ENCODE measurements at places on chromosomes 12 and 14.

GRCh38 chr14:74368026-74368425, 19.8 kb downstream of the VRTN start:
- DNase-seq, result no peak

DNA sequence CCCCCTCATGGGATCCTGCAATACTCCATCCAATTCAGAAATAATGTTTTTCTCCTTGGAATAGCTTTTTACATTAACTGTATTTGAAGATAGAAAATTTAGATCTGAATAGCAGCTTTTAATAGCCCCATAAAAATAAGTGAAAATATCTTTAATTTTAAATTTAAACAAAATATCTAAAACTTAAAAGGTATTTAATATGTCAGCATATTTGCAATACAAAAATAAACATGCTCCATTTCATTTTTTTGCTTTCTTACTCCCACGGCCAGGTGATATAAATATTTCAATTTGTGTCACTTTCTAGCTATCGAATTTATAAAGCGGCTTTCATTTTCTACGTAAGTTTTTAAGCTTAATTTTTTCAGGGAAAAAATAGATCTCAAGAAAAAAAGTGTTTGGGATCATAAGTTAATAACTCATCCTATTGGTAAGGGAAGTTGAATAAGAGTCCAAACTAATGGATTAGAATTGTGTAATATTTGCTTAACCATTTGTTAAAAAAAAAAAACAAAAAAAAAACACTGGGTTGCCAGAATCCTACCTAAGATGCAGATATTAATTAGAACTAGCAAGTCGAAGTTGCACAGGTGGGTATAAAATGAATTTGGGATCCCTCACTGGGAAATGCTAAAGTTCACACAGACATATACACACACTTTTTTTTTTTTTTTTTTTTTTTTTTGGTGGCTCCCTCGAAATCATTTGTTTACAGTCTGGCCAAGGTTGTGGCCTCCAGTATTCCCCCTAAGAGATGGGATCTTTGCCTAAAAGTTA, 47.6 kb downstream of the PPP2R5C start:
- DNase-seq, result no peak

GRCh38 chr12:116284396-116284795, 6.9 kb upstream of the MED13L start:
- no peak for DNase-seq

- DNase-seq, result no peak
Observed at GRCh38 chr14:92397953-92398564, 75.1 kb downstream of the SLC24A4 start.

GRCh38 chr14:103730490-103731035, 15.0 kb downstream of the ZFYVE21 start:
- no peak for DNase-seq

- DNase-seq, result no peak
Observed at GRCh38 chr12:89436062-89436461, 83.8 kb upstream of the DUSP6 start.

- no peak for DNase-seq
Observed at GRCh38 chr14:95359994-95360826, 40.5 kb upstream of the CLMN start.

- DNase-seq, result no peak
Observed at GRCh38 chr12:131102991-131103668, 149.4 kb downstream of the ADGRD1 start.

GRCh38 chr14:68401855-68402254, 391.0 kb downstream of the ZFP36L1 start:
- DNase-seq, result no peak

- no peak for DNase-seq
Observed at GRCh38 chr12:60920841-60921495, 1325.1 kb downstream of the SLC16A7 start.

DNA sequence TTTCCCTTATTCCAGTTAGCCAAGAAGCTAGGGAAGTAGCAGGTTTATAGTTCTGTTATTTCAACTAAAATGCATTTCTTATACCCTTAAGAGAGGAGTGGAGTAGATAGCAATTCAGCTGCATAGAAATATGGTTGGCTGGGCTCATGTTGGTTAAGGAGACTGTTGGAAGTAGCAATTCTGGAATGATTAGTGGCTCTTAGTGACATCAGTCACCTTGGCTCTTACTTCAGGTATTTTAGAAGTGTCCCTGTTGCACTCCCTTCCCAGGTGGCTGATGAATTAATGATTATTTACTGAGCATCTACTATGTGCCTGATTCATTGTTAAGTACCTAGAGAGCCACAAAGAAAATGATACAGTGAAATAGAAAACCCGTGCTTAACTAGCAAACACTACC, 128.1 kb downstream of the MGST1 start:
- DNase-seq, result no peak

GRCh38 chr12:48765753-48766162, 23.1 kb downstream of the ADCY6 start:
- DNase-seq, result no peak

DNA sequence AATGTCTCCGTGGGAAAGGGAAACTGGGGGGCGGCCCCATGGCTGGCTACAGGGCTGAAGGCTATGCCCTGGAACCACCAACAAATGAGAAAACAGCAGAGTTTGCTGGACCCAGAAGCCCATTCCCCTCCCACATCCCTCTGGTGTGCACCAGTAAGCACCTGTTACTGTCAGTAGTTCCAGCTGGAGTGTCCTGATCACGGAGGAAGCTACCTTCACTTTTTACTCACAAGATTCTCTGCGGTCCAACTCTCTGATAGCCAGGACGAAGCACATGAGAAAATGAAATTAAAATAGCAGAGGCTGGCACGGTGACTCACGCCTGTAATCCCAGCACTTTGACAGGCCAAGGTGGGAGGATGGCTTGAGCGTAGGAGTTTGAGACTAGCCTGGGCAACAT, 22.7 kb upstream of the MEG3 start:
- no peak for DNase-seq

DNA sequence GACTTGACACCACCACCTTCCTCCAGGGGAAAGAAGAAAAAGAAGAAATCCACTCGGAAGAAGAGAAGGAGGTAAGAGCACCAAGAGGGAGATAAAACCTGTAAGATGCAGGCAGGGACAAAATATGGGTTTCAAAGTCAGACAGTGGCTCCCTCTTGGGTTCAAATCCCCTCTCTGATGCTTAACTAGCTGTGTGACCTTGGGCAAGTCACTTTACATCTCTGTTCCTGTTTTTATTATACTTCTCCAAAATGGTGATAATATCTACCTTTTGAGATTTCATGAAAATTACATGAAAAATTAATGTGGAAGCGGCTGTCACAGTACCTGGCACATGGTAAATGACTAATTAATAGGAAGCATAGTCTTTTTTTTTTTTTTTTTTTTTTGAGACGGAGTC, 64.4 kb upstream of the HSPB8 start:
- DNase-seq, result no peak

GRCh38 chr12:64633940-64634337, 23.6 kb downstream of the RASSF3 start:
- DNase-seq, result peak; percentile 12

DNA sequence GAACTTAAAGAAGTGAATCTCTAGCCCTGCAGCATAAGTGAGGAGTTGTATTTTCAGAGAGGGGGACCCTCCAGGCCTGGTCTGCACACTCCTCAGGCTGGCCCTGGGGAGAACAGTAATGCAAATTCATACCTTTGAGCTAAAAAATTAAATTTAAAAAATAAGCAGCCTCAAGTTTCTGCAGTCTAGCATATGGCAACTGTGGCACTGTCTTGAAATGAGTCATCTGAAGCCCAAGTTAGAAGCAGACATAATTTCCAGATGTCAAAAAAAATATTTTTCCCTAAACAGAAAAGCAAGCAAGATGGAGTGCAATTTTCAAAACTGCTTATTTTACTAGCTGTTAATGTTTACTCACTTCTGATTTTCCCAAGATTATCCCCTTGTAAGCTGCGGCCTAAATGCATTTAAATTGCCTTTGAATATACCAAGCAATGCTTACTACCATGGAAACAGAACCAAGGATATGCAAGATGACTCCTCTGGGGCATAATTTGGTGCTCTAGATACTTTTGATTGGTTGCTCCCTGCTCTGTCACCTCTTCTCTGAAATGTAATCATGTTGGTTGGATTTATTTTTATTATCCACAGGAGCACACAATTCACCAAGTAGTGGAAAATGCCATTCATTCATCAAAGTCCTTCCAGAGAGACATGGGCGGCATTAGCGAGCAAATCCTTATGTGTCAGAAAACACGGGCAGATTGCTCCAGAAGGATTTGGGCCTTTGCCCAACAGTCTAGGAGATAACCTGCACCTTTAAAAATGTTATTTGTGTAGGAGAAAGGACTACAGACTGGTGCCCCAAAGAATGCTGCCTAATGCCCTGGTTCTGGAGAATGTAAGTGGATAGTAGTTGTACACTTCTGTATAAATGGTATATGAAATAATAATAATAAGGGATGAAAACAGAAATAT, 25.0 kb upstream of the DHRS7 start:
- DNase-seq, result no peak

GRCh38 chr12:120532701-120533238, 1.4 kb upstream of the RNF10 start:
- DNase-seq, result no peak

GRCh38 chr14:96267336-96267735, 11.3 kb downstream of the BDKRB1 start:
- peak; percentile 37 for DNase-seq

- no peak for DNase-seq
Observed at GRCh38 chr12:51399891-51400290, 8.7 kb upstream of the GALNT6 start.

GRCh38 chr14:69247676-69248440, 12.1 kb upstream of the GALNT16 start:
- DNase-seq, result no peak

DNA sequence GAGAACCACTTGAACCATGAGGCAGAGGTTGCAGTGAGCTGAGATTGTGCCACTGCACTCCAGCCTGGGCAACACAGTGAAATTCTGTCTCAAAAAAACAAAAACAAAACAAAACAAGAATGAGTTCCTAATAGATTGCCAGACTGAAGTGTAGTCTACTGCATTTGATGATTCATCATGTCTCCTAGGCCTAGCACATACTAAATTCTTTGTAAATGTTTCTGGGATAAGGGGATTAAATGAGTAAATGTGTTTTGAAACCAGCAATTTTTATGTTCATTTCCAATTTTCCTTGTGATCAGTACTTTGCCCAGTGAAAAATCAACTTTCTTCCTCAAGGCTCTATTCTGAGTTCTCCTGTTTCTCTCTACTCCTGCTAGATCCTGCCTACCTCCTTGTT, 2.9 kb upstream of the DYRK2 start:
- no peak for DNase-seq

GRCh38 chr12:131765961-131766360, 55.1 kb downstream of the SFSWAP start:
- no peak for DNase-seq

DNA sequence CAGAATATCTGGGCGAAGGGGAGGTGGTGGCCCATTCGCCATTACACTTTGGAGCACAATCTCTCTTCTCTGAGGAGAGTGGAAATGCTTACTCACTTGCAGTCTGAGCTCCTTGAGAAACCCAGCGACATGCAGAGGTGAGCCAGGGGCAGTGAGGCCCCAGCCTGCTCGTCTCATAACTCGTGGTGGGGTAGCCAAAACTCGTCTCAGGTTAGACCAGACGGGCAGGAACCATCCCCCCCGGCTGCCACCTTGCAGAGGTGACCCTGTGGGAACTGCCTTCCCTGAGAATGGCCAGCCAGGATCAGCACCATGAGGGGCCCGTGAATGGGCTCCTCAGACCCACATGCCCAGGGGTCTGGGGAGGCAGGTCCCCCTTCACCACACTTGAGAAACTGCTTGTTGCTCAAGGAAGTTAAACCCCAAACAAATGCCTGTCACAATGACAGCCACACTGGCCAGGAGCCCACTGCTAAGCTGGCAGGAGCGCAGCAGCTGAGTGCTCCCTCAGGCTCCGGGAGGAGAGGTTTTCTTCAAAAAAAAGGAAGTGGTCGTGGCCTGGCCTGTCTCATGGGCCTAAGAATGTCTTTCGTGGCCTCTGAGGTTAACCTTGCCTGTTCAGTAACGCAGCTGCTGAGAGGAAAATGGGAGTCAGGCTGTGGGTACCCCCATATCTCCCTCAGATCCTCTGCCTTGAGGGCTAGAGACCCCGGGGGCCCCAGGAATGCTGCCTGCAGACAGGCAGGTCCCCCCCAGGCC, 9.2 kb upstream of the ALDH2 start:
- no peak for DNase-seq

DNA sequence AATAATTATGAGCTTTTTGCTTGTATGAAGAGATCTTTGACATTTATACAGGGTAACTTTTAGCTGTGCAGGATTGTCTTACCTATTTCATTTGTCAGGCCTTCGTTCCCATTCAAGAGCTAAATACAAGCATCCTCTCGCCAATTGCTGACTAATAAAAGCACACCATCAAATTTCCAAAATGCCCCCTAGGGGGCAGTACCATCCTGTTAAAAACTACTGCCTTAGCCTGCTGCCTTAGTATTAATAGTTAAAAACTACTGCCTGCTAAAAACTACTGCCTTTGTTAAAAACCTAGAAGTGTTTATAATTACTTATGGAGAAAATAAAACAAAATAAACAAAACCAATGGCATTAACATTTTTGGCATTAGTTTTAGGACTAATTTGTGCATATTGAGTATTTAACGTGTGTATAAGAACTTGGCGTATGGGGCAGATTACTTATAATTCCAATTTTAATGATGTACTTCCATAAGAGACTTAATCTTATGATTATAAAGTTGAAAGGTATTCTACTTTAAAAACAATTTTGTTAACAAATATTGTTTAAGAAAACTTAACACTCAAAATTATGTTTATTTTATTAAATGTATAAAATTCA, 3.0 kb upstream of the IFI27L2 start:
- DNase-seq, result peak; percentile 68

DNA sequence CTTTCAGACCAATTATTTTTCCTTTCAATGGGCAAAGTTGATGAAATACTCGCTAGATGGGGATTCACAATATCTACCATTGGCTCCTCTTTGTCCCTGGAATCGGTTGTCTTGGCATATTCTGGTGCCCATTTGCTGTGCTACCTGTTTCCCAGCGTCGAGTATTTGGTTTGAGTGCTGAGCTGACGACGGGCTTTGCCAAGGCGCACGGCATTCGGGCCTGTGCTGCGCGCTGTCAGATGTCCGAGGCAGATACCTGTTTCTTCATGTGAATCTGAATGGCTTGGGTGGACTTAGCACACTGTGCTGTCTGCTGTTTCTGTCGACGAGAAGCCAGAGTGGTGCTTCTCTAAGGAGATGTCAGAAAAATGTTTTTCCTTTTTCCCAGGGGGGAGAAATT, 80.9 kb downstream of the TESC start:
- no peak for DNase-seq

- DNase-seq, result no peak
Observed at GRCh38 chr14:74018174-74018585, 908 bp downstream of the ENTPD5 start.

- peak; percentile 32 for DNase-seq
Observed at GRCh38 chr14:90695997-90696660, 120.1 kb downstream of the TTC7B start.

DNA sequence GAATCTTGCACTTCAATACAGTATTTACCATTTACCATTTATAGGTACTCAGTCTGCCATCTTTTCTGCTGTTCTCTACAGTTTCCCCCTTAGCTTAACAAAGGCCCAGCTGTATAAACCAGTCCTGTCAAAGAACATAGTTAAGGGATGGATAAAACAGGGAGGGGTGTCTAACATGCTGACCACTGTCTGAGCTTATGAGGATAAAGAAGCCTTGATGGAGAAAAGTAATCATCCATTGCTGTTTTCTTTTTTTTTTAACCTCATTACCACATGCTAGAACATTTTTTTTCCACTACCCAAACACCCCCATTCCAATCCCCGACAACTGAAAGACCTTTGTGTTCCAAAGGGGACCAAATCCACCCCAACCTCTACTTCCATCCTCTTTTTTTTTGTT, 39.9 kb downstream of the SOX5 start:
- no peak for DNase-seq

All from NCI-H2081 (cell line).